ENCODE measurements at places on chromosomes 13 and 19. TPM values are rescaled to one million over a fixed set of nuclear protein-coding genes. Genes with fewer than 3 reads are reported as not detected.

ZNF536 gene
- total RNA-seq, result under 0.01 TPM

GRIN3B gene
- total RNA-seq, result not detected

ZNF20 gene
- 4.6 TPM for total RNA-seq

DNA sequence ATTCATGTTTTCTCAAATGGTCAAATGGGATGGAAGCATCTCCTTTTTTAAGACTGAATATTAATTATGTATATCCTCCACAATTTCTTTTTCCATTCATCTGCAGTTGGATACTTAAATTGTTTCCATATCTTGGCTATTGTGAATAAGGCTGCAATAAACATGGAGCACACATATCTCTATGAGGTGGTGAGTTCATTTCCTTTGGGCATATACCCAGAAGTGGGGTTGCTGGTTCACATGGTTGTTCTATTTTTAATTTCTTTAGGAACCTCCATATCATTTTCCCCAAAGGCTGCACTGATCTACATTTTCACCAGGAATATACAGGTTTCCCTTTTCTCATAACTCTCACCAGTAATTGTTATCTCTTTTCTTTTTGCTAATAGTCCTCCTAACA is 566.3 kb downstream of the KCTD12 start:
- no peaks in the 10 kb centered on the region for H3K4me1 ChIP-seq
- no peak overlapping the region for H3K27ac ChIP-seq
- DNase-seq, result no peak
- H3K36me3 ChIP-seq, result no peaks in the 10 kb centered on the region
- H3K27me3 ChIP-seq, result no peaks in the 10 kb centered on the region

DNA sequence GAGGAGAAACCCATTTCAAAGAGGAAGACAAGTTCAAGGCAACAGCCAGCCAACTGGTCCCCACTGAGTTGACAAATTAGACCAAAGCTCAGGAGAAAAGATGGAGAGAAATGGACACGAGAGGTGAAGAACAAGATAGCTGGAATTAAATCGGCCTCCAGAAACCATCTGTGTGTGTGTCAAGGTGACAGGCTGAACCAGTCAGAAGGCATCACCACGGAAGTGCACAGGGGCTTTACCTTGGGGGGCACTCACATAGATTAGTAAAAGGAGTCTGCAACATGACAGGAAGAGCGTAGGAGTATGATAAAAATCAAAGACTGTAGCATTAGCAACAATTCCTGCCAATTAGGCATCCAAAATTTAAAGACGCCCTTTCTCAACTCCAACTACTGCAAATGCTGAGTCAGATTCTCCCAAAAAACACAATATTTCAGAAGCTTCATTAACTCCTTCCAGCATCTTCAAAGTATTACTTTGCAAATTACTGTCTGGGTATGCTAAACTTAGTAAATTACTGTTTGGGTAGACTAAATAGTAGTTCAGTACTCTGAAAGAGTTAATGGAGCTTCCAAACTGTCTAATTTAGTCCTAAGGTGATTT is 66.2 kb downstream of the FOXO1 start:
- peaks cover 20% of the 10 kb centered on the region for H3K4me1 ChIP-seq
- no peak for DNase-seq
- no peaks in the 10 kb centered on the region for H3K27me3 ChIP-seq
- H3K4me3 ChIP-seq, result no peak overlapping the region
- H3K27ac ChIP-seq, result no peak overlapping the region
- H3K36me3 ChIP-seq, result no peaks in the 10 kb centered on the region

- no peaks in the 10 kb centered on the region for H3K4me1 ChIP-seq
- peak overlapping the region; percentile 87 for H3K4me3 ChIP-seq
- no peak for DNase-seq
- H3K27ac ChIP-seq, result peak overlapping the region; percentile 84
These were observed 6.7 kb downstream of the FGF14 start for GRCh38 chr13:102395174-102395573.

DNA sequence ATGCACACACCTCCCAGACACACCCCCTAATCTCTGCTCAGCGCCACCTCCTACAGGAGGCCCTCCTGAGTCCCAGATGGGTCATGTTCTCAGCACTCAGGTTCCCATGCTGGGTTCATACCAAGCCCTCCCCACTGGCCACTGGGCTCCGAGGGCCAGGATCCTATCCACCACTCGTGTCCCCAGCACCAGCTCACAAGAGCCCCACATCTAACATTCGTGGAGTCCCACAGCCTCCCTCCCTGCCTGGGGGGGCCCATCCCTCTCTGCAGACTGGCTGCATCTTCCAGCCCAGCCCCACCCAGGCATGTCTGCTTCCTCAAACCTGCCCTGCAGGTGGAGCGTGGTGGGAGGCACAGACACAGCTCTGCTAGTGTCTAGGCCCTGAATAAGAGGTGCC is 227.4 kb downstream of the TUBA3C start:
- H3K4me1 ChIP-seq, result no peaks in the 10 kb centered on the region
- H3K36me3 ChIP-seq, result no peaks in the 10 kb centered on the region
- H3K27me3 ChIP-seq, result no peaks in the 10 kb centered on the region
- H3K4me3 ChIP-seq, result no peak overlapping the region
- no peak for DNase-seq

- no peak overlapping the region for H3K4me3 ChIP-seq
- peak overlapping the region; percentile 34 for H3K27ac ChIP-seq
- no peaks in the 10 kb centered on the region for H3K36me3 ChIP-seq
- H3K27me3 ChIP-seq, result no peaks in the 10 kb centered on the region
- no peaks in the 10 kb centered on the region for H3K4me1 ChIP-seq
These were observed 63.9 kb downstream of the LATS2 start for GRCh38 chr13:20997301-20998161.

DNA sequence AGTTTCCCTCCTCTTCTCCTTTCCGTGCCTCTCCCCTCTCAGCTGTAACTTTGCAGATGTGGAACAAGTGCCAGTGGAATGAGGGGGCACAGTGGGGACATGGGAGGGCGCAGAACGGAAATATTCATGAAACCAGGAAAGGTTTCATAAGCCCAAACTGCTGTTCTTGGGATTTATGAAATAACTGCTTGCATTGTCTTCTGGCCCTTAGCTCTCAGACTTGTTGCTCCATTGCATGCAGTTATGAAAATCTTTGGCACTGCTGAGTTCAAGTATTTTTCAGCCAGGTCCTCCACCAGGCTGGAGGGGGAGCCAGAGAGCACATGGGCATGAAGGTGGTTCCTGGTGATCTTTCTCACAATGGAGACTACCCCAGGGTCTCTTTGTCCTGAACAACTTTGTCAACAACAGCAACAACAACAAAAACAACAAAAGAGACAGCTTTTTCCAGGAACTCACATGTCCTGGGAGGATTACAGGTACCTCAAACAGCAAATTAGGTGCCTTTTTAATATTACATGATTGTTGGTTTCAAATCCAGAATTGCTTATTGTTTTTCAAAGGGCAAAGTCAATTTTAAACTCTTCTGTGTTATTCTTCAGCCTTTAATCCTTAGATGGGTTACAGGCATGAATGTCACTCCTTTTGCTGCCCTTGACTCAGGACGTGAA is 1.5 kb downstream of the RGCC start:
- DNase-seq, result peak; percentile 28
- H3K27me3 ChIP-seq, result no peaks in the 10 kb centered on the region
- H3K4me1 ChIP-seq, result no peaks in the 10 kb centered on the region
- H3K36me3 ChIP-seq, result no peaks in the 10 kb centered on the region
- H3K27ac ChIP-seq, result peak overlapping the region; percentile 70

Data from breast epithelium (tissue), 4 donors.